ENCODE measurements at places on chromosomes 13 and 19.
A peak's percentile ranks its signal among the peaks of the same experiment; 100 is the strongest.

DNA sequence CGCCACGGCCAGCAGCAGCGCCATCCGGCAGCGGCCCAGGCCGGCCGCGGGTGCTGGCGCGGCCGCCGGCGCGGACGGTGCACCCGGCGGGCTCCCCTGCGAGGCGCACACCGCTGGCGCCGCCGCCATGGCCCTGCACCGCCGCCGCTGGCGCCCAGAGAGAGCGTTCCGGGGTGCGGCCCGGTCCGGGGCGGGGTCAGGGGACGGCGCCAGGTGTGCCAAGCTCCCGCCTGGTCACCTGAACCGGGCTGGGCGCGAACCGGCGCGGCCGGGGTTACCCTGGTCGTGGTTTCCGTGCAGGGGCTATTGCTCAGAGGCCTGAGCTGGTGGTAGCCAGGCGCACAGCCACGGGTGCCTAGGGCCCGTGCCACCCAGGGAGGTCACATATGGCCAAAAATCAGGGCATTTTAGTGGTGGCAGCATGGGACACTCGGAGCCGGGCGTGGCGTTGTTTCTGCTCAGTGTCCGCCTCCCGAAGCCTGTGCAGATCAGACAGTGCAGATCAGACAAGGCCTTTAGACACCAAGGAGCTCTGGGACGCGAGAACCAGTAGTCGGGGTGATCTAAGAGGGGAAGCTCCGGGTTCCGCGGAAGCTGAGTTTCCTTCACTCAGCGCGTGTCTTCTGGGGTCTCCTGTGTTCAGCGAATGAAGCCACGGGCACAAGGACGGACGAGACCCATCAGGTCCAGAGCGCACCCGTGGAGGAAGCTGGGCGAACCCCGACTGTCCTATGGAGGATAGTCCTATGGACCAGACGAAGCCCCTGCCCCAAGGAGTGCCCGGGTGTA lies at the start of gene TMEM238:
TSS of gene TMEM238 (minus strand) at position 162 of the 789 bp plus-strand sequence. CDS start at position 129, 33 bp downstream.
- DNase-seq: no peak

DNA sequence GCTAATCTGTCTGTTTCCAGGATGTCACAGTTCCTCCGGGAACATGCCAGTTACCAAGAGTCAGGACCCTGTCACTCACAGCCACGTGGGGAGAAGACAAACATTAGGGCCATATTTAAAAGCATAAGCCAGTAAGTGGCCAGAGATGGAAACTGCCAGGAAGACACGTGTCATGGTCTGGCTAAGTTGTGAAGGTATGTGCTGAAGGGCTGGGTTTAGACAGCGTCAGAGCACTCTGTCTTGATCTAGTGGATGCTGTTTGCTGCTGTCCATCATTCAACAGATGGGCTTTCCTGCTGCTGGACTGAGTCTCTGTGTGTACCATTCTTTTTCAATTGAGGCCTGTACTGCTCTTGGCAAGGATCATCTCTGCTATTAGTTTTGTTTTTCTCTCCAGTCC lies 128.6 kb downstream of the HS6ST3 start:
- no peak for DNase-seq

DNA sequence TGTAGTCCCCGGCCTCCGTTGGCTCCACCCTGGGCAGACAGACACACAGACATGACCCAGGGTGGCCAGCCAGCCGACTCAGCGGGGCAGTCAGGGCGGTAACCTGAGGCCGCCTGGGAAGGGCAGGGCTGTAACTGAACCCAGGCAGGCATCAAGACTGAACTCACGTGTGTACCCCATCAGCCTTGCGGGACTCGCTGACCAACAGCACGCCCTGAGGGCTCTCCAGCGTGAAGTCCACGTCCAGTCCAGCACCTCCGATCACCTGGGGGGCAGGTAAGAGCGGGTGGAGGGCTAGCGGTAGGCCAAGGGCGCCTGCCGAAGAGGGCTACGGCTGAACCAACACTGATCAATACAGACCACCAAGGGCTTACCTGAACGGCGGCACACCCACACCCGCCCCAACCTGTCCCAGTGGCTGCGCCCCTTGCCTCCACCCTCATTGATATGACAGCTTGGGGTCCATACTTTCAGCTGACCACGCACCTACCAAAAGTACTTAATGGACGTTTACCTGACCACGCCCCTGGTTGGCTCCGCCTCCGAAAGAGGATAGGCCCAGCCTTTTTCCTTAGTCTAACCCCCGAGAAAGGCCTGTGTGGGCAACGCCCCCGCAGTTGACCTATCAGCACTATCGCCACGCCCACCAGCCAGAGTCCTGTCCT lies 791 bp downstream of the TMED1 start:
- peak; percentile 52 for DNase-seq

- no peak for DNase-seq
Observed at GRCh38 chr13:25149711-25150110, 22.4 kb downstream of the AMER2 start.

- DNase-seq: no peak
Observed at GRCh38 chr13:40615619-40616018, 50.8 kb downstream of the FOXO1 start.

GRCh38 chr13:40485611-40486517 lies 180.6 kb downstream of the FOXO1 start:
- no peak for DNase-seq

GRCh38 chr19:50378169-50378862 lies 2.1 kb downstream of the NR1H2 start:
- DNase-seq: no peak

DNA sequence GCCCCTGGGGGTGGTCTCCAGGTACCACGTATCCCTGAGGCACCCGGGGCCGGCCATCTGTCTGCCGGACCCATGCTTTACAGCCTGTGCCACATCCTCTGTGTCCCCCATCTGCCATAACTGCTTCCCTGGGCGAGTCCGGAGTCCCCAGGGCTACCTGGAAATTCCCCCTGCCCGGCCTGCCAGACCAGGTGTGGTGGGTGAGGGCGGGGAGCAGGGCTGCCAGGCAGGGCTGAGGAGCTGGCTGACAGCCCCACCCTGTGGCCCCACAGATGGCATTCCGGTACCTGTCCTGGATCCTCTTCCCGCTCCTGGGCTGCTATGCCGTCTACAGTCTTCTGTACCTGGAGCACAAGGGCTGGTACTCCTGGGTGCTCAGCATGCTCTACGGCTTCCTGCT lies 10.3 kb upstream of the RELB start:
- no peak for DNase-seq

DNA sequence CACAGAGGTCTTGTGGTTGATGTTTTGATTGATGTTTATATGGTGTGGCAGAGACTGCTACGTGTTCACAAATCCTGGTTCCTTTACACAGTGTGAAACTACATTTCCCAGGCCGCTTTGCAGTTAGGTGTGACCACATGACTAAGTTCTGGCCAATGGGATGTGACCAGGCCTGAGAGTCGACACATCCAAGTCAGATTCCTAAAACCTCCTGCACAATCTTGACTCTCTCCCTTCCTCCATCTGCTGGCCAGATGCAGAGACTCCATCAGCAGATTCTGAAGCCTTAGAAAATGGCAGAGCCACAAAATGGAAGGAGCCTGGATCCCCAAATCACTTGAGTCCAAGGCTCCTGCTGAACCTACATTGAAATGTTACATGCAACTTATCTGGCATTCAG lies 12.6 kb downstream of the CD37 start:
- peak; percentile 54 for DNase-seq

DNA sequence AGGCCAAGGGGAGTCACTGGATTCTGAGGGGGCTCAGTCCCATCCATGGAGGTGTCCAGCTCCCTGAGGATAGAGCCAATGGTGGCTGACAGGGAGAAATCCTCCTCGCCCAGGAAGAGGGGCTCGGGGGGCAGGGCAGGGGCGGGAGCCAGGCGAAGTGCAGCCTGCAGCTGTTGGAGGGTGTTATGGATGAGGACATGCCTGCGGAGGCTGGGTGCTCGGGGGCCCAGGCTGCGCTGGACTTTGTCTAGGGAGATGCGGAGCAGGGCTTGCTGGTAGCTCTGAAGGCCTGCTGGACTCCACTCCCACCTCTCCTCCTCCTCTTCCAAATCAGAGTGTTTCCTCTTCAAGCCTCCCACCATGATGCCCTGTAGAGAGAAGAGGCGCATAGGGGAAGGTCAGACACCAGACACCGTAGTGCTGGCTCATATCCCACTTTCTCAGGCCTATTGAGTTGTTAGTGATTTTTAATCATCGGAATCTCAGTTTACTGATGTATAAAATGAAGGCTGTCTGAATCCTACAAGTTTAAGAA lies 2.3 kb downstream of the SERTAD3 start:
- no peak for DNase-seq

DNA sequence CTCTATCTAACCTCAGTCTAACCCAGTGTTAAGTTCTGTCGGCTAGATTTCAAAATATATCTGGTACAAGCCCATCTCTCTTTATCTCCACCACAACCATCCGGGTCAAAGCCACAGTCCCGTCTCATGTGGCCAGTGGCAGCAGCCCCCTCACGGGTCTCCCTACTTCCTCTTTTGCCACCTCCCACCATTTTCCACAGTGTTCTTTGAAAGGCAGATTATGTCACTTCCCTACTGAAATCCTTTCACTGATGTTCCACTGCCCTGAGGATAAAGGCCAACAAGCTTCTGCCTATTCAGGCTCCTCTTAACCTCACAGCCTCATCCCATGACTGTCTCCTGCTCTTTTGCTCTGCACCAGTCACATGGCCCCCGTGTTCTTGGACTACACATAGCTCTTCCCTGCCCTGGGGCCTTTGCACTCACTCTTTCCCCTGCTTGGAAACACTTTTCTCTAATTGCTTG lies 117.2 kb downstream of the UBL3 start:
- no peak for DNase-seq

DNA sequence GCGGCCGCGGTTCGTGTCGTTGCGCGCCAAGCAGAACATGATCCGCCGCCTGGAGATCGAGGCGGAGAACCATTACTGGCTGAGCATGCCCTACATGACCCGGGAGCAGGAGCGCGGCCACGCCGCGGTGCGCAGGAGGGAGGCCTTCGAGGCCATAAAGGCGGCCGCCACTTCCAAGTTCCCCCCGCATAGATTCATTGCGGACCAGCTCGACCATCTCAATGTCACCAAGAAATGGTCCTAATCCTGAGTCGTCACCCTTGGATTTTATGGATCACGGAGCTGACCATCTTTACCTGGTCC lies 475 bp downstream of the MRPL57 start:
- DNase-seq: no peak

DNA sequence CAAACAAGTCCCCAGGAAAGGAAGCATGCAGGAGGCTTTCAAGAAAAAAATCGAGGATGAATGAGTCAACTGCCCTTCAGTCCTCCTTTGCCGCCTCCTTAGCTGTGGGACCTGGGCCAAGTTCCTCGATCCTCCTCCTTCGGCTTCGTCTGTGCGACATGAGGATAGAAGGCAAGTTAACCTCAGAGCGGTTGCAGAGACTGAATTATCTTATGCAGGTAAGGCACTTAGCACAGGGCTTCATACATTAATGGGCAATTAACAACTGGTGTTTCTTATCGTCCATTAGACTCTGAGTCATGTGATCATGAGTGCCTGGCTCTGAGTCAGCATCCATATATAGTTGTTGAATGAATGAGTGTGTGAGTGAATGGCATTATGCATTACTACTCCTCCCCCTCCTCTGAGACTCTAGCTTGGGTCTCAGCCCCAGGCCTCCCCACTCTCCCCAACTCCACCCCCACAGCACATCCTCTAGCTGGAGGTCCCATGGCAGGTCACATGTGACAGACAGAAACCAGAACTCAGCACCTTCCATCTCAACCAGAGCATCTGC lies 1.6 kb upstream of the TTC9B start:
- DNase-seq: no peak

- no peak for DNase-seq
Observed at GRCh38 chr13:75763512-75763911, 127.4 kb downstream of the LMO7 start.

DNA sequence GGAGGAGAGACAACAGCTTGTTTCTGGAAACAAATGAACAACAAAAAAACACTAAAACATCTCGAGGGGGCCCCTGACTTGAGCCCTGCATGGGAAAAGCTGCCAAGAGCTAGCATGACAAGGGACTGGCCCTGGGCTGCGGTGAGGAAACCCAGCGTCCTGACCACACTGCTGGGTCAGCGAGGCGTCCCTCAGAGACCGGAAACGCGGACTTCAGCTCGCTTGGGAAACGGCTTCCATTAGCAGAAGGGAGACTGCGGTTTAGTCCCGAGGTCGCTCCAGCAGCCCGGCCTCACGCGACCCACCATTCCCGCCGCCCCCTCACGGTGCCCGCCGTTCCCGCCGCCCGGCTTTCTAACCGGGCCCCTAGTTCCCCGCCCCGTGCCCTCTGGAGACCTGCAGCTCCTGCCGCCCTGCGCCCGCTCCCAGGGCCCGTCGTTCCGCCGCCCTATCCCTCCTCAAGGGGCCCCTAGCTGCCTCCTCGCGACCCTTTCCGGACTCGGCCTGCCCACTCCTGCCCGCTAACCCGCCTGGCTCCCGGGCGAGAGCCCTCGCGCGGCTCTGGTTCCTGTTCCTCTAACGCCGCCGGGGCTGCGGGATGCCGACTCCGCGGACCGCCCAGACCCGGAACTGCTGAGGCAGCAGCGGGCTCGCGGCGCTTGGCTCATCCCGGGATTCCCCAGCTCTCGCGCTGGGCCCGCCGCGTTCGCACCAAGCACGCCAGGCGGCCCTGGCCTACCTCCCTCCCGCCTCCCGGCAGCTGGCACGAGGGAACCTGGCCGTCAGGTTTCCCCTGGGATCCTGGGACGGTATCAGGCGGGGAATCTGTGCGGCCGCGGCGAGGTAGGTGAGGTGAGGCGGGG lies at the start of gene CCDC122:
TSS of gene CCDC122 (minus strand) at position 849 of the 863 bp plus-strand sequence. CDS start 10,364 bp downstream, outside the sequence.
- peak; percentile 66 for DNase-seq

DNA sequence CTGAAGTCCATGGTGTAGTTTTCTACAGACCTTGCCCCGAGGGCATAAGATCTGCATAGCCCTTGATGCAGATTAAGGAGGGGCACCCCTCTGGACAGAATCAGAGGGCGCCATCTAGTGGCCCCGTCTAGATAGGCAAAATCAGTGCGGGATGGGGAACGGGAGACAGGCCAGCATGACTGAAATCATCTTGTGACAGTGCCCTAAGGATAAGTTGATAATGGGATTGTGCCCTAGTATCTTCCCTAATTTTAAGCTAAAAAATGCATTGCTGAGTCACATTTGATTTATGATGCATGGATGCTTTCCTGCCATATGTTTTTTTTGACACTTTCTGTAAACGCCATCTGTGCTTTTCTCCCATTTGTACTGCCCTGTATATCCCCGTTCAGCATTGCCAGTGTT lies 19.0 kb upstream of the GPI start:
- DNase-seq: peak; percentile 84

GRCh38 chr19:4294389-4294788 lies 7.8 kb downstream of the TMIGD2 start:
- DNase-seq: no peak

DNA sequence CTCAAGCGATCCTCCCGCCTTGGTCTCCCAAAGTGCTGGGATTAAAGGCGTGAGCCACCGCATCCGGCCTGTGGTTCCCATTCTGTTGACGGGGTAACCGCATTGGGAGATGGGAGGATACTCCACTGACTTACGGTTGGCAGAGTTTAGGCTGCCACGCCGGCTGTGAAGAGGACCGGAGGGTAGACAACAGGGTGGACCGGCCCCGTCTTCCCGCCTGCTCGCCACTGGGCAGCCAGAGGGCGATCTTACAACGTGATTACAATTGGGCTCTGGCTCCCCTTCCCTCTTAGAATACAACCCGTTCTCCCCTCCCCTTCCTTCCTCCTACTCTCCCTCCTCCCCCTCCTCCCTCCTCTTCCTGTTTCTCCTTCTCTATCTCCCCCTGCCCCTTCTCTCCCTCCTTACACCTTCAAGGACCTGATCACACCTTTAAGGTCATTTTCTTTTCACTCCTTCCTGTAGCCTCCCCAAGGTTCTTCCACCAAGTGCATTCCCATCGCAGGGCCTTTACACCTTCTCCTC lies 957 bp upstream of the CCDC194 start:
- no peak for DNase-seq

- no peak for DNase-seq
Observed at GRCh38 chr19:13637664-13638063, 126.7 kb upstream of the MRI1 start.

GRCh38 chr13:51318015-51318414 lies 21.5 kb upstream of the SERPINE3 start:
- no peak for DNase-seq

GRCh38 chr19:13004273-13004672 lies 9.0 kb downstream of the NFIX start:
- no peak for DNase-seq
